SK-N-SH treated with all-trans-retinoic acid at 6 μM for 48 hours (cell line): ENCODE measurements at places on chromosomes 1 and 21.

DNA sequence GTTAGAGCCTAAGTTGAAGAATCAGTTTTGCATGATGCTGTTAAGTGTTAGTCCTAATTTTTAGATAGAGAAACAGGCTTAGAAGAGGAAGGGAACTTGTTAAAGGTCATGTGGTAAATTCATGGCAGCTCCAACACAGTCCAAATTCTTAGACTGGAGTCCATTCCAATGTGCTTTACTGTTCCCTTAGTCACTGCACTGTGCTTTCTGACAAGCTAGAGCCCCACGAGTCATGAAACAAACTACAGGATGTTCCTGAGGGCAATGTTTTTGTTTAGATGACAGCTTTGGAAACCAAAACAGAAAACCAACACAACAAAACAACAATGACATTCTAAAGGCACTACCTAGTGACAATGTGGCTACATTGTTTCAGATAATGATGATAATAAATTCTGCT is 23.1 kb upstream of the RGS4 start:
- ATAC-seq: peak; percentile 45; the same call in 2 of the 3 replicates

DNA sequence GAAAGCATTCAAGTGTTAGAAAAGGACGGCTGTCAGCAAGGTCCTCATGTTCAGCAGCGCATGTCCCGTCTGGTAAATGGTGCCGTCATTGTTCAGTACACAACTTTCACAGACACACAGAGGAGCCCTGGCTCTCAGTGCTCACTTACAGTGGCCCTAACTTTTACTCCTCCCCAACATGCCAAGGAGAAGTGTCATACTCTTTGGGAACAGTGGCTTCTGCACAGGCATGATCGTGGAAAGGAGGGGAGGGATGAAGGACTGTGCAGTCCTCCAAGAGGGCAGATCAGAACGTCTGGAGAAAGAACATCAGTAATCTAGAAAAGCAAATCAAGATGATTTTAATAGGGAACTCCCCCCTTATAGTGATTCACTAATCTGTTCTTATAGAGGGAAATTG is 3.8 kb upstream of the GRHL3 start:
- no peak for ATAC-seq

DNA sequence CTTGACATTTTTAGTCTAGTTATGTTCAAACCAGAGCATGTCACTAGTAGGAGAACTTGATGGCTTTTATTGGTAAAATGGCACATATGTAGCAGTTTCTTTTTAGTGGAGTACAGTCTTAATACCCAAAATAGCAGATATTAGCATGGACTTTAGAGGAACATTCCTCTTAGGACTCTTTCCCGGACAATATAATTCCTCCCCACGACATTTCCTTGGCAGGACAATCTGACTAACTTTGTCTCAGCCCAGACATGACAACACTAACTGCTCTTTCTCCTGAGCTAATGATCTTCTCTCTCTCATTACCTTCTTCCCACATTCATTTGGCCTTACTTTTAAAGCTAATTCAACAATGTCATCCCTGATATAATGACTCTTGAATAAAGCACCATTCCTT is 62.5 kb downstream of the ADAMTS1 start:
- ATAC-seq: no peak

- ATAC-seq: no peak
Measured at GRCh38 chr1:201688514-201688913, 140.4 kb upstream of the IPO9 start.

- ATAC-seq: no peak
Measured at GRCh38 chr1:200369131-200369530, 40.7 kb downstream of the ZNF281 start.

DNA sequence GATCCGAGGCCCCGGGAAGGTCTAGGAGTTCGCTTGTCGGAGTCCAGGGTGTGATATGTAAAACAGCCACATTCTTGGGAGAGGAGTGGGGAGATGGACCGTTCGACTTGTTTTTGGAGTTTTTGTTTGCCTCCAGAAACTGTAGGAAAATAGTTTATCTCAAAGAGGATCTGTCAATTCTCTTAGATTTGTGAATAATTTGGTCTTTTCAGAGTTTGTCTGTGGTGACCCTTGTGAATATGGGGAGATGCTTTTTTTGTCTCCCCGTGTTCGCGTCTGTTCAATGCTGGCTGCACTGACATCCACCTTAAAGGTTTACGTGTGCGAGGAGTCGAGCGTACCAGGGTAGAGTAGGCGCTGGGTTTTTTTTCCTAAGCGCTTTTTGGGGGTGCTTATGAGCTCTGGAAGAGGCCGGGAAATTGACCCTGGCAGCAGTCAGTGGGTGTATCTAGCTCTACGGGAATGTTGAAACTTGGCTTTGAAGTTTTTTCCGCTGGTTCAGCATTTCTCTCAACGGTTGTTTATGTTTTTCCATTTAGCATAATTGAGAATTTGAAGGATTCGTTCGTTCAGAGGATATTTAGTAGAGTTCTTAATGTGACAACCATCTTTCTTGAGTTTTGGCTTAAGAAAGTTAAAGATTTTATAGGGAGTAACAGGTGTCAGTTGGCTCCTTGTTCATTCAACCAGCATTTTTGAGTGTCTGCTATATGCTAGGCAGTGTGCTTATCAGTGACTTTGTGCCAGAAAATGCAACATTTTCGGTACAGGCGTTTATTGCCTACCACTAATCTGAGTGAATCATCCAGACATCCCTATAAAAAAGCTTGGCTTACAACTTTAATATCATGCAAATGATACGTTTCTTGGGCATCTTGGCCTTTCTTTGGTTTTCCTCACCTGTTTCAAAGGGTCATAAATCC is 1.2 kb downstream of the SZRD1 start:
- no peak; the same call in 2 of the 3 replicates for ATAC-seq

GRCh38 chr1:150473659-150474058 is 13.6 kb upstream of the TARS2 start:
- ATAC-seq: no peak

DNA sequence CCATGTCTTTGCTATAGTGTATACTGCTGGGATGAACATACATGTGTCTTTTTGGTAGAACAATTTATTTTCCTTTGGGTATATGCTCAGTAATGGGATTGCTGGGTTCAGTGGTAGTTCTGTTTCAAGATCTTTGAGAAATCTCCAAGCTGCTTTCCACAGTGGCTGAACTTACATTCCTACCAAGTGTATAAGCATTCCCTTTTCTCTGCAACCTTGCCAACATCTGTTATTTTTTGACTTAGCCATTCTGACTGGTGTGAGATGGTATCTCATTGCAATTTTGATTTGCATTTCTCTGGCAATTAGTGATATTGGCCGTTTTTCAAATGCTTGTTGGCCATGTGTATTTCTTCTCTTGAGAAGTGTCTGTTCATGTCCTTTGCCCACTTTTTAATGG is 37.5 kb upstream of the ANGPTL1 start:
- peak; percentile 75 for ATAC-seq

- ATAC-seq: no peak
Measured at GRCh38 chr1:1120096-1120495, 4.2 kb upstream of the C1orf159 start.

- ATAC-seq: no peak
Measured at GRCh38 chr1:21266119-21266774, 24.0 kb downstream of the ECE1 start.

- ATAC-seq: no peak
Measured at GRCh38 chr1:10495475-10495817, 20.7 kb downstream of the PEX14 start.

DNA sequence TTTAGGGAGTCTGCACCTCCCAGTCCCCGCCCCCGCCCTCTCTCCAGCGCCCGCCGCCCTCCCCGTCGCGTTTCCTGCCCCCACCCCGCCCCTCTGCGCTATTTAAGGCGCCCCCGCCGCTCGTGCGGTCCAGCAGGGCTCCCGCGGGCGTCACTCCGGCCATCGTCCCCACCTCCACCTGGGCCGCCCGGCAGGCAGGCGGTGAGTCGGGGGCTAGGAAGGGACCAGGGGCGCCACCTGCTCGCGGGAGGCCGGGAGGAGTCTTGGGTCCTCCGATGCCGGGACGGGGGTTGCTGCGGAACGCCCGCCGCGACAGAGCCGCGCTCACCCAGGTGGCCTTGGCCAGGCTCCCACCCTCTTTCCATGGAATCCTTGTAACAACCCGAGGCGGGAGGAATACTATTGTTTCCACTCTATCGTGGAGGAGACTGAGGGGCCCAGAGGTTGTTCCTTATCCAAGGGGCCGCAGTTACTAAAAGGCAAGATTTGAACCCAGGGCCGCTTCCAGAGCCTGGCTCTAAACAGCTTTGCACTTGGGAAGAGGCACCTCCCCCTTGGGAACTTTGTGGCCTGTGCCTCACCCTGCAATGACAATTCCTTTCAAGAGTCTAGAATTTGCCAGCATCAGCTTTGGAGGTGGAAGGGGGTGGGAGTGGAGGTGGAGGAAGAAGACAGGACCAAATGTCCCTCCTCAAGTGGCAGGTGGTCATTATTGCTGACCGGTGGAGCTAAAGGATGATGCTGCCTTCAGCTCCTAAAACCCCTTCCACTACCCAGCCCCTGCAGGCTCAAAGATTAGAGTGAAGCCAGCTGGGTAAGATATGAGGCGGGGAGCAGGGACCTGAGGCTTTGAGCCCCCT is at the start of gene GJA4:
TSS of gene GJA4 (plus strand) at position 132 of the 860 bp plus-strand sequence. CDS start 1,215 bp downstream, outside the sequence.
- no peak for ATAC-seq

DNA sequence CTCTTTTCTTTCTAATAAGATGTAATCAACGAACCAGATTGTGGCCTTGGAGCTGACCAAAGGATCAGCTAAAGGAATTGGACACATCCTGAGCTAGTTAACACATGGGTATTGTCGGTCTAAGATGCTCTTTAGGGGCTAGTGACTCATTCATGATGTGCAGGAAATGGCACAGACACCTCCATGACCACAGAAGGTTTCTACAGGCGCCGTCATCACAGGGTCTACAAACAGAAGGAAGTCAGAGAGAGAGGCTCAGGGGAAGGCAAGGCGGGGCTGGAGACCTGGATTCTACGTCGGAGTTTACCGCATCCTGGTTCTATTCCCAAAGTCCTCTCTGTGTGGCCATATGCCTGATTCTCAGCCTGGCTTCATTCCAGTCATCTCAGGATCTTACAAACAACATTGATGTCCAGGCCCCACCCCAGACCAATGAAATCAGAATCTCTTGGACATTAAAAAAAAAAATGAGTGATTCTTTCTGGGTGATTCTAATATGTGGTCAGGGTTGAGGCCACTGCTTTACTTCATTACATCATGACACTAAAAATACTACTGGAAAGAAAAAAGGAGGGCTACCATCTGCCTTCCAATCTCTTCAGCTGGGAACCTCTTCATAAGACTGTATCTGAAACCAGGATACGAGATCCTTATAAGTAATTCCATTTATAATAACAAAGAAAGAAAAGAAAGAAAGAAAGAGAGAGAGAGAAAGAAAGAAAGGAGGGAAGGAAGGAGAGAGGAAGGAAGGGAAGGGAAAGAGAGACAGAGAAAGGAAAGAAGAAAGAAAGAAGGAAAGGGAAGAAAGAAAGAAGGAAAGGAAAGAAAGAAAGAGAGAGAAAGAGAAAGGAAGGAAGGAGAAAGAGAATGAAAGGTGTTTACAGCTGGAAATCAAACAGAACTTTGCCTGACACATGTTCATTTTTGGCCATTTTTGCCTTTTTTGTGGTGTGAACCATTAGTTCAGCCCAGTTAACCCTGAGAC is 11.6 kb upstream of the KCNJ15 start:
- ATAC-seq: peak; percentile 91

DNA sequence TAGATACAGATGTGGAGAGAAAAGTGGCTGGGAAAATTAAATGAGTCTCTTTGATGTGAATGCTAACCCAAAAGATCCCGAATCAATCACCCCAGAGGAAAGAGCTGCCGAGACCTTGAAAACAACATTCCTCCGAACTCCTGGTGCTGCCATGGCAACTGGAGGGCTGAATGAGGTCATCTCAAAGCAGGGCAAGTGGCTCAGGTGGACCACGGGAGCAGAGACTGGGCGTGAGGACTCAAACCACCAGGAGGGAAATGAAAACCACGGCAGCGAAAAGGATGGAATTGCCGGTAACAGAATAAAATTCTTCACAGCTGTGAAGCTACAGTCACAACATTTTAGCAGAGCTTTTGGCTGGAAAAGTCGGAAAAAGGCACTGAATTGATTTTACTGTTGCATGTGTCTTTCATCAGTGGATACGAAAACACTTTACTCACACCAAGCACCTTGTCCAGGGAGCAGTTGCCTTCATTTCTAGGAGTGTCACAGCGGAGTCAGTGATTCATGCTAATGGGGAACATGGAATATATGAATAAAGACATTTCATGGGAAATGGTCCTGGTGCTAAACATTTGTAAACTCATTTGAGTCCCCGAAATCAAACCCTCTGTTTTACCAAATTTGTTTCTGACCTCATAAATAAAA is 23.2 kb upstream of the BECN2 start:
- ATAC-seq: peak; percentile 61

GRCh38 chr1:237341391-237341790 is 299.4 kb downstream of the RYR2 start:
- no peak for ATAC-seq
